Spleen (tissue), 13 donors: ENCODE measurements at places on chromosomes 3 and 15.

- DNase-seq: no peak
These were observed 7.9 kb downstream of the AP4E1 start for GRCh38 chr15:50916400-50916799.

GRCh38 chr3:171456765-171457606 lies 3.2 kb downstream of the TNIK start:
- no peak for DNase-seq

GRCh38 chr3:16355828-16356227 lies 90.8 kb downstream of the OXNAD1 start:
- no peak for DNase-seq

DNA sequence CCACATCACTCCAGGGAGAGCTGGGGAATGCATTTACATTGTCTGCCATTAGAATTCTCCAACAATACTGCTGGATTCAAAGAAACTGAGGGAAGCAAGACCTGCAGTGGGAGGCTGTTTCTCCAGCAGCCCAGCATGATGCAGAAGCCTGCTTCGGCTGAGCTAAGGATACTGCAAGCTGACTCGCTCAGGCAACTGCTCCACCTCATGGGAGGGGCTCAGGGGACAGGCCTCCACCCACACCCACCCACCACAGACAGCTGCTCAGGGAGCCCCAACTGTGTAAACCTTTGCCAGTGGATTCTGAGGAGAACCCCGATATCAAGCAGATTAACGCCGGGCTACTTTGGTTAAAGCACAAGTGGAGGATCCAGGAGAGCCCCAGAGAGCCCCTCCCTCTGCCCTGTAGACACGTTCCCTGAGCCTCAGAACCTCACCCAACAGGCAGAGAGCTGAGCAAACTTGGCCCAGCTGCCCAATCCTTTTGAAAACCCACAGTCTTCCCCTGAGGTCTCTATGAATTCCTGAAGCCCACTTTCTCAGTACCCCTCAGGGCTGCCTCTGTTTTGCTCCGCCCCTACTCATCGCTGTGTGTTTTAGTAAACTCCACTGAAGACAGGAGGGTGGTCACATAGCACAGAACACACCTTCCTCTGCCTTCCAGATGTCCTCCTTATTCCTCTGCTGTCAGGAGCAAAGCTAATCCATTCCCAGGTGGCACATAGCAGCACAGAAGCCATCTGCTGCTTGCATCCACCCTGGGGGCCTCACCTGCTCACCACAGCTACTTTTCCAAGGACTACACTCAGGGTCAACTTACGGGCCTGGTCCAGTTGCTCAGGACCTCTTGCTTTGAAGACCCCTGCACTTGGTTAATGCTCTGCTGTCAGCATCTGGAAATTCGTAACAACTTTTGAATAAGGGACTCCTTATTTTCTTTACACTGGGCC lies 269.0 kb downstream of the ABHD5 start:
- DNase-seq: no peak

- no peak for DNase-seq
These were observed 86.9 kb downstream of the CNTN3 start for GRCh38 chr3:74527566-74527965.

GRCh38 chr15:63502137-63502766 lies 2.1 kb upstream of the USP3 start:
- no peak for DNase-seq

DNA sequence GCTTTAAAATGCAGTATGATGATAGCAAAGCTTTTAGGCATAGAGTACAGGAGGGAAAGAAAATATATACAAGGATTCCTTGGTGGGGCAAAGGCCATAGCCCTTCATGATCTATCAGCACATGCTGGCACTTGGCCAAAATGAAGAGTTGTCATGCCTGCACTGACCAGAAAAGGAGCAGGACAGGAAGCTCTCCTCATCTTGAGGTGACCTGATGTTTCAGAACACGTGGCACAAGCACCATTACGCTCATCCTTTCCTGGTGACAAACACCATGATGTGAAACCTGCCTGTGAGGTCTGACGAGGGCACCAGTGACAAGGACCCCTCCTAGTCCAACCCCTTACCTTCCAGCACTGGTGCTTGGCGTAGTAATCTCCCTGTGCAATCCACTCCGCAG lies 77.9 kb upstream of the DCLK3 start:
- DNase-seq: no peak

DNA sequence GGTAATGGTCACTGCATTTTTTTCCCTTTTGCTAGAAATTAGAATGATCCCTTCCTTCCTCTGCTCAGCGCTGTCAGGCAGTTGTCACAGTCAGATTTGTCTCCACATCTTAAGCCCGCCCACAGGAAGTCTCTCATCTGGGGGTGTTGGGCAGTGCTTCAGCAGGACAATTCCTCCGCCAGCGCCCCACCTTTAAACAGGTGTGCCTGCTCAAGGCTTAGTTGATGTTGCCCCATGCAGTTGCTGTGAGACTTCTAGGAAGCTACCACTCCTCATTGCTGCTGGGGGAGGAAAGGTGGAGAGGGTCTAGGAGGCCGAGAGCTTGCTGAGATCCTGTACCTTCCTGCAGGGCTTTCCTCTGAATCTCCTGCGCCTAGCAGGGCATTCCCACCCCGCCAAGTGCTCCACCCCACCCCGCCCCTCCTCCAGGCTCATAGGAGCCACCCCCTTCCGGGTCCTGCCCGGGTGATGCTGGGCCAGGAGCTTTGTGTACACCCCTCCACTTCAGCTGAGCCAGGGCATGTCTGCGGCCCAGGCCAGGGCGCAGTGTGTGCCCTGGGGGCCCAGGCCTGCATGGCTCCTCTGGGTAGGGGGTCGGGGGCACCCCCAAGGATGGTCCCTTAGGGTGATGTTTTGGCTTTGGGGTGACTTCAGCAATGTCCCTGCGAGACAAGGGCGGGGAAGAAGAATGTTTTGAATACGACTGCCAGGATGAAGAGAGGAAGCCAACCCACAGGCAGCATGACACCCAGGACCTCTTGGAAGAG lies 68.7 kb downstream of the TRAK1 start:
- peak; percentile 77 for DNase-seq

DNA sequence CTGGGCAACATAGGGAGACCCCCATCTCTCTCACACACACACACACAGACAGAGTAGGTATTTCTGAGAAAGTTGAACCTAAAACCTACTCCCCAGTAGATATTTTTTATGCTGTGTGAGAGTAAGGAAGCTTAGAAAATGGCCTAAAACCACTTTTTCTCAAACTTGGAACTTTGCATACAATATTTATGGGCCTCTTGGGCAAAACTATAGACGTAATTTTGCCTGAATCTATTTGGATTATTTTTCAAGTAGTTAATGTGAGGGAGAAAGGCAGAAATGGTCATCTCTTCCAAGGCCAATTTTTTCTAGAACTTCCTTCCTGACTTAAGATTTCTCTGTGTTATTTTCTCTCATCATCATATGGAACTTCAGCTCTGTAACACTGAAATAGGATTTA lies 81.7 kb downstream of the ZNF609 start:
- DNase-seq: no peak

DNA sequence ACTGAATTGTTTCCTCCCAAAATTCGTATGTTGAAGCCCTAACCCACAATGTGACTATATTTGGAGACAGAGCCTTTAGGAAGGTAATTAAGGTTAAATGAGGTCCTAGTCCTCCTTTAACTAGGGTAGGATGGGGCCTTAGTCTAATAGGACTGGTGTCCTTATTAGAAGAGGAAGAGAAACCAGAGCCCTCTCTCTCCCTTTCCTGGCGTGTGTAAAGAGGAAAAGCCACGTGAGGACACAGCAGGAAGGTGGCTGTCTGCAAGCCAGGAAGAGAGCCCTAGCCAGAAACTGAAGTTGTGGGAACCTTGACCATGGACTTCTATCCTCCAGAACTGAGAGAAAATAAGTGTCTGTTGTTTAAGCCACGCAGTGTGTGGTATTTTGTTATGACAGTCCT lies 94.3 kb downstream of the OXNAD1 start:
- no peak for DNase-seq

- DNase-seq: peak; percentile 72
These were observed 875.1 kb downstream of the NSUN3 start for GRCh38 chr3:94937980-94938379.

DNA sequence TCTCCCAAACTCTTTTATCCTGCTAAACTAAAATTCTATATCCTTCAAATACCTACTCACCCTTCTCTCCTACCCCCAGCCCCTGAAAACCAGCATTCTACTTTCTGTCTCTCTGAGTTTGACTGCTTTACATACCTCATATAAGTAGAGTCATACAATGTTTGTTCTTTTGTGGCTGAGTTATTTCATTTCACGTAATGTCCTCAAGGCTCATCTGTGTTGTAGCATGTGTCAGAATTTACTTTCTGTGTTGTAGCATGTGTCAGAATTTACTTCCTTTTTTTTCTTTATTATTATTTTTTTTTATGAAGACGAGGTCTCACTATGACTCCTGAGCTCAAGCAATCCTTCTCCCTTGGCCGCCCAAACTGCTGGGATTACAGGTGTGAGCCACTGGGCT lies 20.1 kb downstream of the IFT122 start:
- DNase-seq: no peak

DNA sequence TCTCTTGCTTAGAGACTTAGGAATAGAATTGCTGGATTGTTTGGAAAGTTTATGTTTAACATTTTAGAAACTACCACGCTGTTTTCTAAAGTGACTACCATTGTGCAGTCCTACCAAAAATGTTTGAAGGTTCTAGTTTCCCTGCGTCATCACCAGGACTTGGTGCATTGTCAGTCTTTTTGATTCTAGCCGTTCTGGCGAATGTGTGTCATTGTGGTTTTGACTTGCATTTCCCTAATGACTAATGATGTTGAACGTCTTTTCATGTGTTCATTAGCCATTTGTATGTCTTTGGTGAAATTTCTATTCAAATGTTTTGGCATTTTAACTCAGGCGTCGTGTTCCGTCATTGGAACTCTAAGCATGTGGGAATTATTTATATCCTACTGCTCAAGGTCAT lies 58.0 kb downstream of the CHD2 start:
- no peak for DNase-seq

GRCh38 chr3:170475092-170475685 lies 56.5 kb downstream of the CLDN11 start:
- DNase-seq: no peak

GRCh38 chr15:52649686-52650085 lies 29.5 kb downstream of the ATOSA start:
- no peak for DNase-seq

GRCh38 chr15:92226020-92226612 lies 167.6 kb upstream of the ST8SIA2 start:
- no peak for DNase-seq

- DNase-seq: no peak
These were observed 14.1 kb downstream of the EPHB3 start for GRCh38 chr3:184575701-184576100.

DNA sequence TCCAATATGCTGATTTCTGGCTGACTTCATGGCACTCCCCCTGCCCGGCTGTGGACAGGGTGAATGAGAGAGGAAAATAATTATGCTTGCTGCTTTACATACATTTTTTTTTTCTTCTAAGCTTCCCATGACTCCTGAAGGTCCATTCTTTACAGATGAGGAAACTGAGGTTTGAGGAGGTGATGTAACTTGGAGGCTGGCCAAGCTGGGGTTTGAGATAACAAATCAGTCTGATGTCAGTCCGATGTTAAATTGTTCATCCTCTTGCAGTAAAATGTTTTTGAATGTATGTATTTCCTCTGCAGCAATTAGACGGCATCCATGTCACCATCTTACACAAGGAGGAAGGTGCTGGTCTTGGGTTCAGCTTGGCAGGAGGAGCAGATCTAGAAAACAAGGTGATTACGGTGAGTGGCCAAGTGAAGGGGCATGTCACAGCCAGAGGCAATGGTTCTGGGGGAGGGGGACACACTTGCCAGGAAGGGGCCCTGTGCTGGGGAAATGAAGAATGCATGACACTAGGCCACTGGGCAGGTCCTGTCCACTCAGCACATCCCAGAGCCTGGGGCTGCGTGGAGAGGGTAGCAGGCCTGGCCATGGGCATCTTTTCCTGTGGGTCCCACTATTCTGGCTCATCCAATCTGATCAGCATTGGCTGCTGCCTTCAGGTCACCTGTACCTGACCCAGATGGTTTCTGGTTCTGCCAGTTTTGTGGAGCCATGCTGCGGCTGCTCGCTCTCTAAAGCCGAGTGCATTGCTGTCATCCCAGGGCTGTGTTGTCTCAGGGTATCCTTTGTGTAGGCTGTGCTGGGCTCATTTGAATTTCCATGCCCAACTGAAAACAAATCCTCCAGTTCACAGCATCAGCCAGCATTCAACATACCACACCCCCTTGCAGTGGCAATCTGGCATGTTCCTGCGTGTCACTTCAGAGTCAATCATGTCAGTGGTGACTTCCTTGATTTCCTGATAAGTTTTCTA lies 20.4 kb downstream of the STARD5 start:
- DNase-seq: no peak

- no peak for DNase-seq
These were observed 532.7 kb downstream of the NLGN1 start for GRCh38 chr3:173930251-173930650.

DNA sequence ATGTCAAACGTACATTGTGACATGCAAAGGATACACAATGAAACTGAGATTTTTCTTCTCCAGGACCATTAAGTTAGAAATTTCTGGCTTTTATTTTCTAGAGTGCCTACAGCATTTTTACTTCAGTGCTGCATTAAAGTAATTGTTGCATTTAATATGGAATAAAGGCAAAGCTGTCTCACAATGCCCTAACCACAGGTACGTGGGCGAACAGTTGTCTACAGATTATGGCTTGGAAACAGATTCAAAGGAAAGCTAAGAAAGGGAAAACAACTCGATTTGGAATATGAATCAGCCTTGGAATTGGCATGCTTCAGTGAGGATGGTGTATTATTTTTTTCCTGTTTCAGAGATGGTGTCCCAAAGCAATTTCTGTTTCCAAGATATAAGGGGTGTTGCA lies 79.1 kb upstream of the TUSC7 start:
- DNase-seq: no peak

DNA sequence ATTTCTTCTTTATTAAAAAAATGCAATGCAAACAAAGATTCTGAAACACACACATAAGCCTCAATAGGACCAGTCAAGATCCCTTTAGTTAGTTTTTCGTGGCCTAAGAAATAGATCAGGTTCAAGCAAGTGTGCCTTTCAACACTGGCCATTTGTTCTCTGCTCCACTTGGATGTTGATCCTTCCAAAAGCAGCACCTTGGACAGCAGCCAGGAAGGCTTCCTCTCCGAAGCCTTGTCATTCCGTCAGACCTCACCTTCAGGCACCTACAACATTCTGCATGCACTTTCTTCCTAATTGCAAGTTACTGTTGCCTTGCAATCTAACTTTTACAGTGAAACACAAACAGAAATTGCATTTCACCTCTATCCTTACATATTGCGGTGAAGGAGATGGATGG lies 155.9 kb upstream of the FEZF2 start:
- DNase-seq: no peak

GRCh38 chr3:12553921-12554391 lies 2.9 kb upstream of the MKRN2 start:
- peak; percentile 80 for DNase-seq

DNA sequence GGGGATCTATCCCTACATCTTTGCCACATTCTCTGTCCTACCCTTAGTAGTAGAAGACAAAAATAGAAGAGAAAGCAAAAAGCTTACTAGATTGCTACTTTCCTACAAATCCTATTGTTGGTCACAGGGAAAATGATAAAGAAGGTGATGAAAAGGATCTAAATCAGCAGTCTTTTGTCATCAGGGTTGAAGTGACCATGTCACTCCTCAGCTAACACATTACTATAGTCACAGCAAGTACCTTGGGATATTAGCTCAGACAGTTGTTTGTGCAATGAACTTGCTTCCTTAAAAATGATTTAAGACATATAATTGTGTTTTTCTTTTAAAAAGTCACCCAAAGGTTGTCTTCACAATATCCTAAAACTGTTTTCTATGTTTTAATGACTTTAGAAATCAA lies 6.3 kb downstream of the ST3GAL6 start:
- DNase-seq: no peak
